ENCODE measurements at places on chromosomes 2 and 18.

DNA sequence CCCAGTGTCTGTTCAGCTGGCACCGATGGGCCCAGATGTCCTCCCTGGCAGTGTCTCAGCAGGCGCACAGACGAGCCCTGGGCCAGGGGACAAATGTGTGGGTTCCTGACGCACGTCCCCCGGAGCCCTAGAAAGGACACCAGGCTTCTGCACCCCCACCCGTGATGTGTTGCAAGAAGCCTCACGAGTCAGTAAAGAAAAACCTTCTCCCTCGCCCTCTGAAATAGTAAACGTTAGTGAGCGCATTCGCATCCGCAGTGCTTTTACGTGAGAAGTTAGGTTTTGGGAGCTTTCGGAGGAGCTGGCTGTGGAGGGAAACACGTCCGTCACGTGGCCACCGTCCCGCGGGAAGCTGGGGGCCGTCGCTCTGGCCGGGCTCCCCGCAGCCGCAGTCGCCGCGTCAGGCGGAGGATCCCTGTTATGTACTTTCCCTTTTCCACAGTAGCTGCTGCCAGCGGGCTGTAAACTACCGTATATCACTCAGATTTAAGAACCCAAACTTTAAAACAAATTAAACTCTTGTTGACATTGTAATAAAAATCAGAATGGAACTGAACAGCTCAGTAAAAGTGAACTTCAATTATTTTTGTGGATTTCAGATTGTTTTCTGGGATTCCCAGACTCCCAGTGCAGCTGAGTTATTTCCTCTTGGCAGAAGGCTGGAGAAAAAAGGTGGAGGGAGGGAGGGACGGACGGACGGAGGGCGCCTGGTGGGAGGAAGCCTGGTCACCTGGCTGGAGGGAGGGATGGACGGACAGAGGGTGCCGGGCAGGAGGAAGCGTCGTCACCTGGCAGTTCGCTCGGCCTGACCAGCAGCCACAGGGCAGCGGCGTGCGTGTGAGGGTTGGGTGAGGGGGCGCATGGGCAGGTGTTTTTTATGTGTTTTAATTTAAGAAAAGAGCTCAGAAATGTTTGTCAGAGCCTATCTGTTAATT is 112.1 kb downstream of the NFATC1 start:
- no peak for DNase-seq

DNA sequence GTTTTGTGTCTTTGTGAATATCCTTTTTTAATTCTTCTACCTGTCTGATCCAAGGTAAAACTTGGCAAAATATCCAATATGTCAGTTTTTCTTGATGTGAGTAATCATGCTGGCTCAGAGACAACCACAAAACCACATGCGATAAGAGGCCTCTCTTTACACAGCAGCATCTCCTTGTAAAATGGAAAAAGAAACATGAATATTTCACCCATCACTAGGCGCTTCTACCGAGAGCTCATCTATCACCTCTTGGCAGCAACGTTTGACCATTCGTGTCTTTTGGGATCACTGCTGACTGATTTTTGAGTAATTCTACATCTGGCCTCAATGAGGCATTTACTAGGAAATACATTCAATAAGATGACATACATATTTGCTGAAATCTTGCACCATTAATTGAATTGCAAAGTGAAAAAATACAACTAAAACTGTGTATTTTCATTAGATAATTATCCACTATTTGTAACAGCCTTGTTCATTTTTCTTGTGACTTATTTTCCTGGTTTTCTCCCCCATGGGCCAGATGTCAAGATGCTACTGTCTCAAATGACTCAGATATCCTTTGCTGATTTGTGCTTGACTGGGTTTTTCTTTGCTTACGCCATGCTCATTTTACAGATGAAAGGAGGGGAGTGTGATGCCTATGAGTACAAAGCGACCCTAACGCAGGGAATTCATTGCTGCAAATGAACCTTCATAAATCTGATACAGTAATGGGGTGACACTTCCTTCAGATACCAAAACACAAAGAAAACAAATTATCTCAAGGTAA is 467.5 kb downstream of the FBXO15 start:
- DNase-seq: no peak

DNA sequence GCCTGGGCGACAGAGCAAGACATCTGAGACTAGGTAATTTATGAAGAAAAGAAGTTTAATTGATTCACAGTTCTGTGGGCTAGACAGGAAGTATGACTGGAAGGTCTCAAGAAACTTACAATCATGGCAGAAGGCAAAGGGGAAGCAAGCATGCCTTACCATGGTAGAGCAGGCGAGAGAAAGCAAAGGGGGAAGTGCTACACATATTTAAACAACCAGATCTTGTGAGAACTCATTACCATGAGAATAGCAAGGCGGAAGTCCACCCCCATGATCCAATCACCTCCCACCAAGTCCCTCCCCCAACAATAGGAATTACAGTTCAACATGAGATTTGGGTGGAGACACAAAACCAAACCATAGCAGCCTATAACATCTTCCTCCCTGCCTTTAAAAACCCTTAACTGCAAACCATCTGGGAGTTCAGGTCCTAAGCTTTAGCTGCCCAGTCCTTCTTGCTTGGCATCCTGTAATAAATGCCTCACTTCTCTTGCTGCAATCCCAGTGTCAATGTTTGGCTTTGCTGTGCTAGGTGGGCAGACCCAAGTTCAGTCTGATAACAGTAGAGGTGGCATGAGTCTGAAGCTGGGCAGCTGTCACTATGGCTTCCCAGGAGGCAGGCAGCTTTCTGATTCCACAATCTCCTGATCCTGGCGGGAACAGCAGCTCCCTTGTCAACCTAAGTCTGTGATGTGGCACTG is 11.2 kb upstream of the SP5 start:
- no peak for DNase-seq

- no peak for DNase-seq
Observed at GRCh38 chr18:49849331-49850217, 36.2 kb upstream of the ACAA2 start.

- no peak for DNase-seq
Observed at GRCh38 chr18:23718243-23718720, 29.0 kb downstream of the LAMA3 start.

GRCh38 chr2:101909760-101910159 is 82.0 kb upstream of the IL1R2 start:
- DNase-seq: no peak

GRCh38 chr2:80363791-80364349 is 59.3 kb upstream of the LRRTM1 start:
- no peak for DNase-seq

GRCh38 chr2:49360407-49360767 is 206.1 kb upstream of the FSHR start:
- no peak for DNase-seq

DNA sequence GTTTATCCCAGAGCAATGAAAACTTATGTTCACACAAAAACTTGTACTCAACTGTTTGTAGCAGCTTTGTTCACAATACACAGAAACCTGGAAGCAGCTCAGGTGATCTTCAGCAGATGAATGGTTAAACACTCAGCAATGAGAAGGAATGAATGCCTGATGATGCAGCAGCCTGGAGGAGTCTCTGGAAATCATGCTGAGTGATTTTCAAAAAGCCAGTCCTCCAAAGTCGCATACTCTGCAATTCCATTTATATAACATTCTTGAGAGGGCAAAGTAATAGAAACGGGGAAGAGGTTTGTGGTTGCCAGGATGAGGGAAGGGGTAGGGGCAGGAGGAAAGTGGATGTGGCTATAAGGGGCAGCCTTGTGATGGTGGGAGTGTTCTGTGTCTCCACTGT is 108.1 kb downstream of the CTIF start:
- no peak for DNase-seq

GRCh38 chr2:226892729-226893128 is 56.9 kb downstream of the RHBDD1 start:
- no peak for DNase-seq

DNA sequence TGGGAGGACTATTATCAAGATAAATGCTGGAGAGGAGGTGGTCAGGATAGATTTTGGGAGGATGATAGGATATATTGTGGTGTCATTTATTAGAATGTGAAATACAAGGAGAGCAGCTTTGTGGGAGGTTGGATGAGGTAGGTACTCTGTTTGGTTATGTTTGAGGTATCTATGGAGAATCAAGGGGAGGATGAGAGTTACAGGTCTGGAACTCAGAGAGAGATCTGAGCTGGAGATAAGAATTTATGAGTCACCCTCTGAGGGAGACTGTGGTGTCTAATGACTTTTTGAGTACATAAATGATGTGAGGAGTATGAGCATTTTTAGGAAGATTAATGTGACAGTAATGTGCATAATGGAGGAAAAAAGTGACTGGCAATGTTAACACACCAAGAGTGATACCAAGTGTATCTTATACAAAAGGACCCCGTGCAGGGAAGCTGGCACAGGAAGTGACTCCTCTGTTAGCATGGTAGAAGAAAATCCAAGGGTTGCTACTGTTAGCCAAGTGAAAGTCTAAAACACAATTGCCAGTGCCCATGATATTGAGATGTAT is 48.2 kb downstream of the CRIM1 start:
- DNase-seq: no peak

DNA sequence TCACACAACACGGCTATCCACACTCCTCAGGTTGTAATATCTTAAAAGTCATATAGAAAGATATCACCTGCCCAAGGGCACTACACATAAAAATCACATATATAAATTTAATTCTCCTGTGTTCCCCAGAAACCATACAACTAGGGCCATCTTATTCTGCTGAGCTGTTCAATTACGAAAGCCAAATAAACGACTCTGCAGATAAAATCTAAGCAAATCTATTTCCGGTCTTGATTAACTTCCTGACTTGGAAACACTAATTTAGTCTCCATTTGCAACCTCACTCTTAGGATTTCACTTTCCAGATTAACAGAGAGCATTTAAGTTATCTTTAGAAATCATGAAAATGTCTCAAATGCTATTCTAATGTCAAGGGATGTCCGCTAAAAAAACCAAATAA is 23.9 kb upstream of the STK17B start:
- DNase-seq: no peak

GRCh38 chr2:230863031-230863430 is 1.7 kb upstream of the ITM2C start:
- DNase-seq: peak; percentile 19

DNA sequence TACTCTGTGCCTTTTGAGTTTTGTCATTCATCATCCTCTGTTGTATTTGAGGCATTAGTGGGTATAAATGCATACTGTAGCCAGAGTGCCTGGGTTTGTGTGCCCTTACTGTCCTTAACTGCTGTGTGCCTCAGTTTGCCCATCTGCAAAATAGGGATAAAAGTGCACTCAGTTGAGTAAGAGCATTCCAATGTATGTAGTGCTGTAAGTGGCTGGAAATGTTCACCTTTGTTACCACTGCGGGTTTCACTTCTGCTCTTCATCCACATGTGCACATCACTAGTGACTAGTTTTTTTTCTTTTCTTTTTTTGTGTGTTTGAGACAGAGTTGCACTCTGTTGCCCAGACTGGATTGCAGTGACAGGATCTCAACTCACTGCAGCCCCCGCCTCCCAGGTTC is 39.9 kb downstream of the PLEKHB2 start:
- no peak for DNase-seq

DNA sequence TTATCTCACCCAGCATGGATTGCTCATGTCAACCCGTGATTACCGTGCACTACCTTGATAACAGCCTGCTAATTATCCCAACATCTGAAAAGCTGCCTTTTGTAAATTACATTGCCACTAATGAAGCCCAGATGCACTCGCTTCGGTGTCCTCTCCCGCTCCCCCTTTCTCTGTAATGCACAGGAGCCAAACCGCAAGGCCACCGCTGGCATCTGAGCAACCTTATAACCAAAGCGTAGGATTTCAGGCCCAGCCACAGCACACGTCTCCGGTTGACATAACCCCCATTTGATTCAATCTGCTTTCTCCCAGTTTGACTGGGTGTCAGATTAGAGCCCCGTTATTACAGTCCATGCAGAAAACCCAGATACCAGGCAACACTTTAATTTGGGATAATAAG is 341.2 kb downstream of the ALK start:
- DNase-seq: no peak

DNA sequence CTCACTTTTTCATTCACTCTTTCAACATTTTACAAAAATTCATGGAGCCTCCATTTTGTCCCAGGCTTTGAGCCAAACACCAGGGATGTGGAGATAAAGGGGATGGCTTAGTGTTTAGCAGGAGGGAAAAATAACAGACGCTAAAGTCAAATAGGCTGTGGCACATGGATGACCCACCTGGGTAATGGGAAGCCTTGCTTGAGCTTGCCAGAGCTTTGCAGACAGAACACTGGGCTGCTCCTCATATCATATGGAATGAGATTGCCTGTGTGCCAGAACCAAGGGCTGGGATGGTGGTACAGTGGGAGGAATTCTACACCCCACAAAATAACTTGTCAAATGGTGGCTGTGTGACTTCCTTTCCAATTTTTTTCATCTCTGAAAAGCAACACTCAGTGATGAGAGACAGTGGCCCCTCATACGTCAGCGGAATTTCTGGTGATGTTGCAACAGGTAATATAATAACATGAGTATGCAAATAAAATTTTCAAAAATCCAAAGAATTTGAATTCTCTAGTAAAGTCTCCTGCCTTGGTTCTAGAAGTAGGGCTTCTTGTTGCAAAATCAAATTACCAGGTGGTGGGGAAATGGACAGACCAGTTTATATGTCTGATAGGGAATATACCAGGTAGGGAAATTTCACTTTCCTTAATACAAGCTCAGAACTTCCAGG is 252.9 kb downstream of the CLIP4 start:
- no peak for DNase-seq

GRCh38 chr2:222706616-222707015 is 35.2 kb downstream of the MOGAT1 start:
- DNase-seq: no peak

DNA sequence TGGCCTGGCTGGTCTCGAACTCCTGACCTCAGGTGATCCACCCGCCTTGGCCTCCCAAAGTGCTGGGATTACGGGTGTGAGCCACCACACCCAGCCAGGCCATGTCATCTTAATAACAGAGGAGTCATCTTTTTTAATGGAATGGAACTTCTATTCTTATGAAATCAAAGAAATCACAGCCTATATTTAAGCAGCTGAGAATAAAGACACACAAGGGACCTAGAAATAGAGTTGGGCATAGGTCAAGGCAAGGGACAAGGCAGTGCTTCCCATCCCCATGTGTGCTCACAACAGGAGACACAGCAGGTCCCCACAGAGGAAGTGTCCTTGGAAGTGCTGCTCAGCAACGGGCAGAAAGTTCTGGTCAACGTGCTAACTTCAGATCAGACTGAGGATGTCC is 3.2 kb downstream of the SNX17 start:
- no peak for DNase-seq

DNA sequence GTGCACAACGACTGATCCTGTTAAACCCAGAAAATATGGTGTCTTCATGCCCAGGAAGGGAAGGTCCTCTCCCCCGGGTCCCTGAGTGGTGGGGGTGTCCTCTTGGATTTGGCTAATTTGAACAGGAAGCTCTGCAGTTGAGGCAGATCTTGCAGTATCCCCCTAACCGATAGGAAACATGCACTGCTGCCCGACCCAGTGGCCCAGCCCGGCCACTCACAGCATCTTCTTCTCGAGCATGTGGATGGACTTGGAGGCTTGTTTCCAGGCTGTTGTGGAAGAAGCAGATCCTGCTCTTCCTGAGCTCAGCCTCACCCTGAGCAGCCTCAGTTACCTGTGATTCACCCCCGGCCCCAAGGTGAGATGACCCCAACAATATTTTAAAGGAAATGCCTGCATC is 46.4 kb upstream of the ASB1 start:
- DNase-seq: no peak

All from stimulated activated CD8-positive, alpha-beta memory T cell treated with anti-CD3 and anti-CD28 coated beads, Interleukin-4, amount 100 ng/mL, for 48 hours (primary cell).